Endothelial cell (in vitro differentiated cells): ENCODE measurements at places on chromosomes 16 and 17.

DNA sequence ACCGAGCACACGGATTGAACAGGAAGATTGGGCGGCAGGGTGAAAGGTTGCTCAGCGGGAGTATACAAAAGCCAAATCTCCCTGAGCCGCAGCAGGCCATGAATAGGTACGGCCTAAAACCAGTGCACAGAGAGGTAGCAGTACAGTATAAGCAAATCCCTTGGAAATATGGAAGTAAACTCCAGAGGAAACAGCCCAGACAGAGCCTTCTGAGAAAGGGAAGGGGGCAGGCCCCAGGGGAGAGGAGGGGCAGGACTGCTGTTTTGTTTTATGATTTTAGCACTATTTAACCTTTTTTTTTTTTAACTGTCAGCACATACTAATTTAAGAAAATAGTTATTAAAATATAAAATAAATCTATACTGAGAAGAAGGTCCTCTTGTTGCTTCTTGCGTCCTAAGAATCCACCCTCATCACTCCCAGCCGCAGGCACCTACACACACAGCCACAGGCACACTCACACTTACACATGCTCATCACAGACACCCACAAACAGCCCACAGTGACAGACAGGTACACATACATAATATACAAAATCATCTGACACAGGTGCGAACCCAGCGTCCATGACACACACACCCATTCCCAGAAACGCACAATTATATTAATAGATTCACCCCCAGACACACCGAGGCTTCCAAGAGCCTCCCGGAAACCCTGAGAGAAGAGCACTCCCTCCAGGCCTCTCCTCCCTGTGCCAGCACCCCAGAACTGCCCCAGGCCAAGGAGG is 12.8 kb downstream of the PLXDC1 start:
- DNase-seq = no peak

DNA sequence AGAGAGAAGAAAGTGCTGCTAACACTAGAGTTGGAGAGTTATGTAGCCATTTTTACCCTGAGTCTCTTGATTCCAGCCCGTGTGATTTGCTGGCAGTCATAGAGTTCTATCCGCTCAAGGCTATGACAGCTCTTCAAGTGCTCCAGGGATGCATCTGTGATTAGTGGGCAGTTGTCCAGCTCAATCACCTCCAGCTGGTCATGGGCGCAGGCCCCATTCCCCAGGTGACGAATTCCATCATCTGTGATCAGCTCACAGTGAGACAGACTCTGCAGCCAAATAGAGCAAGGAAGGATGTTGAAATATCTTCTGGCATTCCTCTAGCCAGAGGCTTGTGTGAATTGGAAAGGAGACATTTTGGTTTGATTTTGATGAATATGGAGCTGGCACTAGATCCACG is 38.4 kb upstream of the STAC2 start:
- DNase-seq = no peak

DNA sequence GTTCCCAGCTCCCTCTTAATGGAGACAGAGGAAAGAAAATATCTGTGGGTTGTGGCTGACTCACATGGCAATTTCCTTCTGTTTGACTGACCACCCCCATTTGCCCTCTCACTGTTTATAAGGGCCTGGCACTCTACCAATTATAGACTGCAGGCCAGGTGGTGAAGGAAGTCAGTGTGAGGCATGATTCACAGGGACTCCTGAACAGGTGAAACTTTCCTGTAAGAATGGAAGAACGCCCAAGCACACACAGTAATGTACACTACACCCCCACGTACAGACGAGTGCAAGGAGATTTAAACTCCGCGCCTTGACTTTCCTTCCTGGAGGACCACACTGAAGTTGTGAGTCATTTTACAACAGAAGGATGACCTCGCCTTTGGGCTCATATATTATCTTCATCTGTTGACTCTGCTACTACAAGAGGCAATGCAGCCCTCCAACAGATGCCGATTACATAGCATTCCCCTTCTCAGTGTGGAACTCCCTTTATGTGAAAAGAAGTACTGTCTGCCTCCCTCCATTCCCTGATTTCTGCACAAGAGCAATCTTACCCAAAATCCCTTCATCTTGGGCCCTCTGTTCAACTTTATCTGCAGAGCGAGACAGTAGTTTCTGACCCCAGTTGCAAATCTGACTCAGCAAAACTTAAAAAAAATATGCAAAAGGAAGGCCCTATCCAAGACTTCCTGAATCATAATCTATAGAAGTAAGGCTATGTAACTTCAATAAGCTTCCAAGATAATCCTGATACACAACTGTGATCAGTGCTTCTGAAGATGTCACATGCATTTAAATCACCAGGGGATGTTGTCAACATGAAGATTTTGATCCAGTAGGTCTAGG is 163.6 kb downstream of the SHISA6 start:
- no peak for DNase-seq

DNA sequence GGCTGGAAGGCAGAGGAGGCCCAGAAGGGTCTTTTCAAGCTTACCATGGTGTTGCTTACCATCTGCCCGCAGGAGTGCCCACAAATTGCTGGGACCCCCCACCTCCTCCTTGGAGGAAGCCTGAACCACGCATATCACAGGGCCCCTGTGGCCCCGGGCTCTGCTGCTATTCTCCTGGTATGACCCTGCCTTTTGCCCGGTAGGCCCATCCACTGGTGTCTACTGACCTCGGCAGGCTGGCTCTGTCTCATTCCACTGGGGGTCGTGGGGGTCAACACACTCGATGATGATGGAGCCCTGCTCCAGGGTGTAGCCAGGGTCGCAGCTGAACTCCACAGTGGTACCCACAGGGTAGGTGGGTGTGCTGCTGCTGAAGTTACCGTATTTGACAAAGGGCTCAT is 8.2 kb upstream of the PHF12 start:
- DNase-seq = no peak

- DNase-seq = no peak
Observed at GRCh38 chr17:9929871-9930270, 24.8 kb upstream of the RCVRN start.

- peak; percentile 87 for DNase-seq
Observed at GRCh38 chr16:67666559-67667452, at the start of the genes C16orf86 and ENKD1. Gene C16orf86 (plus strand): TSS chr16:67666814. CDS start chr16:67666971, 157 bp downstream. Gene ENKD1 (minus strand): TSS chr16:67666750. CDS start chr16:67666442, 308 bp downstream.

- DNase-seq = no peak
Observed at GRCh38 chr17:76132574-76133338, 8.3 kb downstream of the FOXJ1 start.

DNA sequence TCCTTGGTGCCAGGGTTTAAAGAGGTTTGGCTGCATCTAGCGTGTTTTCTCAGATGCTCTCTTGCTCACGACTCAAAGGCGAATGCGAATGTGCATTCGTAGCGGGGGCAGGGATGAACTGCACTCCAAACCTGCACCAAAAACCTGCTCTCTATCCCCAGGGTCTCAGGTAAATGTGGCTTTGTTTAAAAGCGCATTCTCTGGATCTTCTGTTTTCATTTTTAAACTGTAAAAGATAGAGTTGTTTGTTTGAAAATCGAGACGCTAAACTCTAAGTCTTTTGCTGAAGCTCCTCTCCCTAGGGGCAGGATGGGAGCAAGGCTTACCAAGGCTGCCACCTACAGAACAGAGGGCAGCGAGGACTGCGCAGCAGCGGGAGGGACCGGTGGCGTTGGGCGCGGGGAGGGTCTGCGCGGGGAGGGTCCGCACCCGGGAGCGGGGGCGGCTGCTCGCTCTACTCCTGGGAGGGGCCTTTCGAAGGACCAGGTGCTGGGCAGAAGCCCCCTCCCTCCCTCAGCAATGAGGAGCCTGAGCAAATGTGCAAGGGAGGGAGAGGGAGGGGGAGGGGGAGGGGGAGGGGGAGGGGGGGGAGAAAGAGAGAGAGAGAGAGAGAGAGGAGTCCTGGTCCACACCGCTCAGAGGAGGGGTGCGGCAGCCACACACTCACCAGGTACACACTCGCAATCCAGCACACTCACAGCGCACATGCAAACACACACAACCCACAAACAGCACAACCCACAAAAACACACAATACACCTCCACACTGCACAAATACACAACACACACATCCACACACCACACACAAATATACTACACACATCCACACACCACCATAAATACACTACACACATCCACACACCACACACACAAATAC is 142.8 kb downstream of the GRIN2A start:
- peak; percentile 33 for DNase-seq
